Stimulated activated CD8-positive, alpha-beta memory T cell treated with anti-CD3 and anti-CD28 coated beads, Interleukin-15, amount 100 ng/mL, for 1 hour (primary cell): ENCODE measurements at places on chromosomes 1 and 21.
A peak's percentile ranks its signal among the peaks of the same experiment; 100 is the strongest.

GRCh38 chr1:66542811-66543767 lies 9.1 kb downstream of the SGIP1 start:
- no peak for DNase-seq

DNA sequence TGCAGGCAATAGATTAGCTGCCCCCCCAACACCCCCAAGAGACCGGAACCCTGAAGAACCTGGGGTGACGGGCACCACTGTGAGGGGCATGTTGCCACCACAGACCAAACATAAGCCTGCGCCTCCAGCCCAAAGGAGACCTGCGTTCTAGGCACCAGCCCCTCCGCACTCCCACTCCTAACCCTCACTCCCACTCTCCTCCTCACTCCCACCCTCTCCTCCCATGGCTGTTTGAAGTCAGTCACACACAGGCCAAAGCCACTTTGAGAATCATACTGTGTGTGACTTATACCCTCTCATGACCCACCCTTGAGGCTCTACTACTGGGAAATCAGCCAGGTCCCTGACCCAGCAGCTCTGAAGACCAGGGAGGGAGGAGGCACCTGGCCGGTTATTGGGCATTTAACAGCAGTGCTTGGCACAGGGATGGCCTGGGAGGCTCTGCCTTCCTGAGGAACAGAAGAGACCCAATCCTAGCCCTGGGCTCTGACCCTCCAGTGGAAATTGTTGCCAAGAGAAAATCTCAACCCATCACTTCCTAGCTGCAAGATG lies 43.5 kb downstream of the FBXO2 start:
- DNase-seq = no peak

DNA sequence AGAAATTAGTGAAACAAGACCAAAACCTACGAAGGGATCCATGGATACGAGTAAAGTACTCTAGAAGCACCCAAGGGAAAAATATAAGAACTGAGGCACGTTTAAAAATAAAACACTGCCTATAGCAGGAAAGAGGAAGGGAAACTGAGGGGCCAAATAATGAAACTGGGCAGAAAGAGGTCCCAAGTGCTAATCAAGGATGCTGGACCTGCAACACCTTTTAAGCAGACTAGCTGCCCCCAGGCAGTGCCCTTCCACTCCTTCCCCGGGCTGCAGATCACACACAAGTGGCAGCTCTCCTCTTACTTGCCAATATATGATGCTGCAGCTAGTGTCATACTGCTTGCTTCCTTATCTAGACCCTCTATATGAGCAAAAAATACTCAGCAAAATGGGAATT lies 7.6 kb upstream of the OTUD7B start:
- no peak for DNase-seq

- peak; percentile 39 for DNase-seq
Observed at GRCh38 chr1:35202048-35202719, 9.2 kb upstream of the SFPQ start.

DNA sequence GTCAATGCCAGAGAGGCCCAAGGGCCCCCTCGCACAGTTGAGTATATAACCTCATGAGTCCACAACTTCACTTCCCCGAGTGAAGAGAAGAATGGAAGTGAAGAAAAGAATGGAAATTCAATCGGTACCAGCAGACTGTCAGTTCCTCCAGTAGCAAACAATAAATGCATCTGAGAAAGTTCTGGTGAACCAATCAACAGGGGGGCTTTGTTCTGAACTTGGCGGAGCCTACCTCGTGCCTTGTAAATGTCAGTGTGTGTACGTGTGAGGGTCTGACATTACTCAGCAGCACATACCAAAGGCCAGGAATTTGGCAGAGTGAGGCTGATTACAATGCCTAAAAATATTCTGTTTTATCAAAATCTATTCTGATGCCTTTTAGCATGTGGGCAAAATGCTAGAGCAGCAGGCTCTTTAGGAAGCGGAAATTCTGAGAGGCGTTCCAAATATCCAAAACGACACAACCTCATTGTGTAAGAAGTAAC lies 238.5 kb downstream of the LTN1 start:
- no peak for DNase-seq

- DNase-seq = no peak
Observed at GRCh38 chr1:210748796-210749195, 385.2 kb downstream of the KCNH1 start.

GRCh38 chr21:46564391-46564790 lies 40.5 kb downstream of the S100B start:
- no peak for DNase-seq

DNA sequence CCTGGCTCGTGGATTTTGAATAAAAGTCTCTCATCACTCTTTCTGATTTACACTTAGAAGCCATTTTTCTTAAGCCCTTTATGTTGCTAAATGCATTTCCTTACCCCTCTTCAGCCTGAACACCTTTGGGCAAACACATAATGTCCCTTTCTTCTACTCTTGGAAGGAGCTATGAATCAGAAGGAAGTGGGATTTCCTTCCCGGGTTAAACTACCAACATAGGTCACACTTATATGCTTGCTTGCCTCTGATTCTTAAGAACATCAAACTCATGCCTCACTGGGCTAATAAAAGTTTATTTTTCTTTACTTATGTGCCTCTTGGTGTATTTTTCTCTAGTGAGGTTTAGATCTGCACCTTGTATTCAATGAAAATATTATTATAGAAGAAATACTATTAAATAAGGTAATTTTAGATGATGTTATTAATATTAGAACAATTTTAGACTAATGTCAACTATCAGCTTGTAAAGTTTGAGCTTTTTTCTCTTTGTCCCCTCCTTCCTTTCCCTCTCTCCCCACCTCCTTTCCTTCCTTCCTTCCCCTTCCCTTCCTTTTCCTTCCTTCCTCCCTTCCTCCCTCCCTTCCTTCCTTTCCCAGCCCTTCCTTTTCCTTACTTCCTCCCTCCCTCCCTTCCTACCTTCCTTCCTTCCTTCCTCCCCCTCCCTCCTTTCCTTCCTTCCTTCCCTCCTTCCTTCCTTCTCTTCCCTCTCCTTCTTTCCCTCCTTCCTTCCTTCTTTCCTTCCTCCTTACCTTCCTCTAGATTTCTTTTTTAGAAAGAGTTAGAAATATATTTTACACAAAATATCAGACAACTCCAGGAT lies 66.5 kb upstream of the KCNJ6 start:
- DNase-seq = no peak

GRCh38 chr1:114668784-114669561 lies 876 bp downstream of the DENND2C start:
- DNase-seq = no peak

- DNase-seq = no peak
Observed at GRCh38 chr1:94899756-94900155, 27.2 kb downstream of the CNN3 start.

GRCh38 chr1:206833106-206833680 lies 32.2 kb upstream of the IL20 start:
- DNase-seq = no peak

DNA sequence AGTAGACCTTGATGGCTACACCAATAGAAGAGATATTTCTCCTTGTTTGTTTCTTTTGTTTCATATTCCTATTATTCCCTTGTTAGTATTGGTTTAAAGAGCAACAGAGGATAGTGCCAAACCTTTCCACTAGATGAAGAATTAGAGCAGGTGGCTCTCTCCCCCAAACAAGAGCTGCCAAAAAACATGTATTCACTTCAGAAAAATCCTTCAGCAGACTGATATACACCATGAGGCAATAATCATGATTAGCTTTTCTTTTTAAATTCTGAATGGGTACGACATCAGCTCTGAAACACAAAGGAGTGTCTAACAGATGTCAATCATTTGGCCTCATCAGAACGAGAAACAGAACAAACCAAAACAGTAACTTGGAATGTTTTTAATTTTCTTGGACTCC lies 67.3 kb upstream of the MAP10 start:
- no peak for DNase-seq

DNA sequence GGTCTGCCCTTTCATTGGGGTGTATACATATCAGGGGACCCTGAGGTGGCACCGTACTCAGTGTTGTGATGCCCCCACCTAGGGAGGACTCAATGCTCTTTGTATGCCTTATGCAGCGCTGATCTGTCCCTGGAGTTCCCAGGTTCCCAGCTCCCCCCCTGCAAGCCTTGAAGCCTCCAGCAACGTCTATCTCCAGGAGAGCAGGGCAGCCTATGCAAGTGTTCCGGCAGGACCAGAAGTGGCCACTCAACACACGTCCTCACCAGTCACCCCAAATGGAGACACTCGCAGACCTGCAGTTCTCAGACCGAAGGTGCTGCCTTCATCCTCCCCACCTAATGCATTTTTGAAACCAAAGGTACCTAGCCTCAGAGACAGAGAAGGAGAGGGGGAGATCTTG lies 25.2 kb upstream of the CNTN2 start:
- no peak for DNase-seq
